ENCODE measurements at places on chromosomes 6 and 20.

GRCh38 chr6:163565140-163565539 lies 150.6 kb downstream of the QKI start:
- no peak for DNase-seq

DNA sequence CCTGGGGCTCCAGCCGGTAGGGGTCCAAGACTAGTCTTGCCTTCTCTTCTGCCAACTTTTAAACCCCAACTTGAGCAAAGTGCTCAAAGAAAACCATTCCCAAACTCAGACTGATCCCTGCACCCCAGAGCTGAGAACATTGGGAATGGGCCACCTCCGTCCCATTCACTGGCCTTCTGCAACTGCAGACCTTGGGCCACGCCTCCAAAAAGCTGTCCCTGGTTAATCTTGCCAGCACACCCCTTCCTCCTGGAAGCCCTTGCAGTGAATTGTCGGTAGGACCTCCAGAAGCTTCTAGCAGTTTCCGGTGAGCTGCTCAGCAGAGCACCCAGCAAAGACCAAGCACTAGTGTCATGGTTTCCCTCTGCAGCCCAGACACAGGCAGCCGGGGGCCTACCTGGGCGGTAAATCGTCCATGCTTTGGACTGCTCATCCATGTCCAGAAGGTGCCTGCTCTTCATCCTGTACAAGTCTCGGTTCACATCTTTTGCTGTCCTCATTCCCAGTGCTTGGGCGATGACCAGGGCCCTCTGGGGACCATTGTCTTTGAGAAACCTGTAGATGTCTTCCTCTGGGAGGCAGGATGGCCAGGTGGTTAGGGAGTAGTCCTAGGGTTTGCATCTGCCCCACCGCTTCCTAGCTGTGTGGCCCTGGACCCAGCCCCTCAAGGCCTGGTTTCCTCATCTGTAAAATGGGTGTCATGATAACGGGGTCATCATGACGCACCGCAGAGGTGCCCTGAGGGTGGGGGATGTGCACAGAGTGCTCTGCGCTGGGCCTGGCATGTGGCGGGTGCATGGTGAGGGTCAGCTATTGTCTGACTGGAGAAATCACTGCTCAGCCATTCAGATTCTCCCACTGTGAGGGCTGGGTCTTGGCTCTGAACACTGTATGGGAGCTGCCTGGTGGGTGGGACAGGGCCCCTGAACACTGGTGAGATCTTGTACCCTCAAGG lies 5.5 kb downstream of the ZBP1 start:
- no peak for DNase-seq

GRCh38 chr6:132887204-132887603 lies 72.8 kb downstream of the RPS12 start:
- DNase-seq, result no peak

- no peak for DNase-seq
Observed at GRCh38 chr20:36527331-36528125, 13.8 kb upstream of the MYL9 start.
